ENCODE measurements at places on chromosomes 16 and 17.
A peak's percentile ranks its signal among the peaks of the same experiment; 100 is the strongest.

- no peak for DNase-seq
These were observed 94.1 kb upstream of the MYOCD start for GRCh38 chr17:12571606-12572005.

DNA sequence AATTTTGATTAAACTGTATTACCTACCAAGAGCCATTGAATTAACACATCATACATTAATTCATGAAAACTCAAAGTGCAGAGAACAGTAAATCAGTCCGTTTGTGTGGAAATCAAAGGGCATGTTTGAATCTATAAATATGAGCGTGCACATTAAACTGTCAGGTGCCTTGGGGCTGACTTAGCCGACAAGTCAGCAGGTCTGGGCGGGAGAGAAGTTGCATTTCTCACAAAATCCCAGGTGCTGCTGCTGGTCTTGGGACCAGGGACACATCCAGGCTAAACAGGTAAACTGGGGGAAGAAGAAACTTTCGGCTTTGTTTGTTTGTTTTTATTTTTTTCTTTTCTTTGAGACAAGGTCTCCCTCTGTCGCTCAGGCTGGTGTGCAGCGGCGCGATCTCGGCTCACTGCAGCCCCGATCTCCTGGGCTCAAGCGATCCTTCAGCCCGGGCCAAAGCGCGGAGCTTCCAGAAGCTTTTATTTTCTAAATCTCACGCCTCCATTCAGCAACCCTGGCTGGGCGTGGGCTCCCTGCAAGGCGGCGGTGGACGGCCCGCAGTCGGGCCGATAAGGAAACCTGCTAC is 213.9 kb downstream of the MRTFB start:
- peak; percentile 77 for DNase-seq

DNA sequence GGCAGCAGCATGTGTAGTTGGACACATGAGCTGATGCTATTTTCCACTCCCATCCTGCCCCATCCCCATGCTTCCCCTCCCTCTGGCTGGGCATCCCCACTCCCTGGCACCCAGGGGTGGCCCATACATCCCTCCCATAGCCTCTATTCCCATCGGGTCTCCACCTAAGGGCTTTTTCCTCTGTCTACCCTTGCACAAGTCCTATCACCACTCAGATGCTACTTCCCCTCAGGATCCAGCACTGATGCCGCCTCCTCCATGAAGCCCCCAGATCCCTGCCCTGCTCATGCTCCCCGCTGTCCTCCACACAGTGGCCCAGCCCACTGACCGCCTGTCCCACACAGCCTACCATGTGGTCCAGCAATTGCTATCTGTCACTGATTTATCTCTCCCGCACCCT is 15.8 kb downstream of the TRPV1 start:
- DNase-seq = no peak

DNA sequence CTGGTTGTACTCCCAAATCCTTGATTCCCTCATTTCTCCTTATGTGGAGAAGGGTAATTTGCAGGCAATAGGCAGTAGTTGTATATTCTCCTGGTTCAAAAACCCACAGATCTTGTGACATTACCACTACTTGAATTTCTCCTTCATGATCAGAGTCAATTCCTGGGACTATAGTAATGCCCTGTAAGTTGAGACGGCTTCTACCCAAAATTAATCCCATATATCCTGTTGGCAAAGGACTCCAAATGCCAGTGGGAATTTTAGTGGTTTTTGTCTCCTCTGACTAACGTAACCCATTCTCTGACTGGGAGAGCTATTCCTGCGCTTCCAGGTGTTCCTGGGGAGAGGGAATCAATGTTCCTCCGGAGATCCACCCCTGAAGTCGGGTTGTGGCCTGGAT is 11.6 kb upstream of the ZNF689 start:
- DNase-seq = no peak

GRCh38 chr16:72844225-72844920 is 203.6 kb downstream of the ZFHX3 start:
- DNase-seq = no peak

DNA sequence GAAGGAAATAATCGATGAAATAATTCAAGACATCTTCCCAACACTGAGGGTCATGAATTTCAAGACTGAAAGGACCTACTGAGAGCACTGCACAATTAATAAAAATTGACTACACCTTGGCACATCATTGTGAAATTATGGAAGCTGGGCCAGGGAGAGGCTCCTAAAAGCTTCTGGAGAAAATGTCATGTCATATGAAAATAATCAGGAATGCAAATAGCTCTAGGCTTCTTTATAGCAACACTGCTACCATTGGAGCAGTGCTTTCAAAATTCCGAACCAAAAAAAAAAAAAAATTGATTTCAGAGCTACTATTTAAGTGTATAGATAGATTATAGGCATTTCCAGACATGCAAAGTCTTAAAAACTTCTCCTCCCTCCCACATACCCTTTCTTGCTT is 6.4 kb upstream of the ALOX15B start:
- no peak for DNase-seq

DNA sequence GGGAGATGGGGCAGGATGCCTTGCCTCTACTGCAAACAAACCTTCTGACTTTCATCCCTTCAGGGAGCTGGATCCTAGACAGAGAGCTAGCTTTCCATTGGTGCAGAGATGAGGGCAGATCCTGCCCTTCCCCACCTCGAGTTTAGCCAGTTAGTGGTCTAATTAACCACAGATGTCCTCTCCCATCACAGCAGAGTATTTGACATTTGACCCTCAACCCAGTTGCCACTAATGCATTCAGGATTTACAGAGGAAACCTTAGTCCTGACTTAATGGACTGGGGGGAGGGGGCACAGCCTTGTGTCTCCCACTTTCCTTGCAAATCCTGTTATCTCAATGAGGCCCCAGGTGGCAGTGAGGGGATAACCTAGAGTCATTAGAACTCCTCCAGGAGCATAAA is 10.2 kb downstream of the PIP4K2B start:
- DNase-seq = no peak

GRCh38 chr17:69423450-69423849 is 9.0 kb downstream of the MAP2K6 start:
- DNase-seq = no peak

GRCh38 chr17:18040261-18040858 is 1.2 kb downstream of the GID4 start:
- DNase-seq = no peak

DNA sequence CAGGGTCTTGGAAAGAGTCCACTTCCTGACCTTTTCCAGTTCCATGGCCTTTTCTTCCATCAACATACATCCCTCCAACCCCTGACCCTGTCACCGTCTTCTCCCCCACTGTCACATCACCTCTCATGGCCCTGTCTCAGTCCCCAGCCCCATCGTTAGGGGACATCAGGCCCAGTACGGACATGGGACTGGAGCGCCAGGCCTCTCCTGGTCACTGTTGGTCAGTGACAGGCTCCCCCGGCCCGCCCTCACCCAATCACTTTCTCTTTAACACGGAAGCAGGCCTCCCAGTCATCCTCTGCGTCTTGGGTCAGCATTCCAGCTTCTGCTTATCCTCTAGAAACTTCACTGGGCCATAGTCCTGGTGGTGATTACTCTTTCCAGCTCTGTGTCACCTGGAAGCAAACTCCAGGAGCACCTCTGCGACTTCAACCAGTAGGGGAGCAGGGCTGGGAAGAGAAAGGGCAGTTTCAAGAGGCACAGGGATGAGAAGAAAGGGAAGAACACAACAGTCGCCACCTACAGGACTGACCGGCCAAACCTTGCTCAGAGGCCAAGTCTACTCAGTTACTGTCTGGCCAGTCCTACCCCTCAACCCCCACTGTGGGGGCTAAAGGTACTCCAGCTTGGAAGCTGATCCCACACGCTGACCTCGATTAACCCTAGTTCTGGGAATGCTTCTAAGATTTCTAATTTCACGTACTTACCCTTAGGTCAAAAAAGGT is 15.9 kb upstream of the ICAM2 start:
- no peak for DNase-seq

DNA sequence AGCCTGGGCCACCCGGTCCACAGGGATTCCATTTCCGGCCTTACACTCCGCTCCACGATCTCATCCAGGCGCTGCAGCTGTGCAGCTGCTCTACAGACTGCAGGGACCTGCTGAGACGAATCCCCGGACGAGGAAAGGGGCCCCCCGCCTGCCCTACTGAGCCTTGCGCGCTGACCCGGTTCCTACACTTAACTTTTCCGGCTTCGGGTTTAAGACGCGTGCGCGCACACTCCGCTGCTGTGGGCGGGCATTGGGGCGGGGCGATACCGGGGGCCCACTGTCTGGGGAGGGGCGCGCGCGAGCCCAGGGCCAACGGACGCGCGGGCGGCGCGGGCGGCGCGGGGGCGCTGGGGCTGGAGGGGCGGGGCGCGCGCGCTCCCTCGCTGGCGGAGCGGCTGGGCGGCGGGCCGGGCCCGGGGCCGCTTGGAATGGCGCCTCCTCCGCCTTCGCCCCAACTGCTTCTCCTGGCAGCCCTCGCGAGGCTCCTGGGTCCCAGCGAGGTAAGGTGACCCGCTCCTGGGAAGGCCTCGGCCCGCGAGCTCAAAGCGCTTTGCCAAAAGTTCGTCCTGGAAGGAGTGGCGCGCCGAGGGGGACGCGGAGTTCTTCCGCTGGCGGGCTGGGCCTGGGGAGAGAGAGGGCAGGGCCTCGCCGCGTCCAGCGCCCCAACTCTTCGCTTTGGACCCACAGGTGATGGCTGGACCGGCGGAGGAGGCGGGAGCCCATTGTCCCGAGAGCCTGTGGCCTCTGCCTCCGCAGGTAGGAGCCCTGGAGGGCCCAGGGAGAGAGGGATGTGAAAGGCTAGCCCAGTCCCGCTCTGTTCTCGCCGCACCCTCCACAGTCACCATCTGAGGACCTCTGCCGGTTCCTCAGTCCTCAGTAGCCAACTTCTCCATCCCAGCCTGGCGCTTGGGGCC is at the start of gene TP53I13:
TP53I13 (plus strand) TSS at position 371 of the 914 bp plus-strand sequence; CDS start at position 429, 58 bp downstream.
- peak; percentile 85 for DNase-seq

- no peak for DNase-seq
These were observed 28.2 kb downstream of the MAP1LC3B start for GRCh38 chr16:87420026-87421002.

DNA sequence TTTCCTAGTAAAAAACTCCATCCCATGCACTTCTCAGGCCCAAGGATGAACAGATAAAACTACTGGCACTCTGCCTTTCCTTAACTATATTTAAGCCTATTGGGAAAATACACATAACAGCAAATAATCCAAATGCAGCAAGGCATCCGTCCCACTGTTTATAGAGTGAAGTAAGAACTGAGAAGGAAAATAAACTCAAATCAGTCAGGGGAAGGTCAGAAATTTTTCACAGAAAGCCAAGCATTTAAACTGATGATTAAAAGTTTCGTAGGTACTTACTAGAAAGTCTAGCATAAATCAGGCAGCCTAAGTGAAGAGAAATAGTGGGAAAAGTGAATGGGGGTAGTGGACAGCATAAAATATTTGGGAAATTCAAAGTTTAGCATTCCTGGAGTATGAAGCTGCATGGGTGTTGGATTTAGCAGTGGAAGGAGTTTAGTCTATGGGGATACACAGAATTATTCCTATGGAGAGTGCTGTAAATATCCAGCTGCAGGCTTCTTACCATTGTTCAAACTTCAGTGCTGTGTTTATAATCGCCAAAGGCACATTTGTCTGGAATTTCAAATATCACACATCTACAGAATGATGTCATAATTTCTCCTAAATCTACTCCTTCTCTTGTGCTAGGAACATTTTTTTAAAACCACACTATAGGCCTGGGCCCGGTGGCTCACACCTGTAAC is 1131.0 kb upstream of the GOT2 start:
- DNase-seq = no peak

DNA sequence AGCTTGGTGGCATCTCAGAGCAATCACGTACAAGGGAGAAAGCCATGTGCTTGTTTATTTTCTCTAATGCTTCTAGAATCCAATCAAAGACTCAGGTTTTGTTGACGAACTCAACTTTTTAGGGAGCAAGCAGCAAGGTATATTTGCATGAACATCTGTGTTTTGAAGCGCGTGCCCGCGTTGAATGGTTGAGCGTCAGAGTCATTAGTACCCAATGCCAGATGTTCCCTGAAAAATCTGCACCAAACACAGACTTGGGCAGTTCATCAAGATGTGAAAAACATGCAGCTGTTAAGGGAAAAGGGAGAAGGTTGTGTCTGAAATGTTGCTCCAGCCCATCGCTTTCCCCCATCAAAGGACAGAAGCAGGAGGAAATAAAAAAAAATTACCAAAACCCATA is 170.4 kb downstream of the SNX29 start:
- DNase-seq = no peak

GRCh38 chr17:76868669-76869495 is 678 bp downstream of the MGAT5B start:
- no peak for DNase-seq
